HuH-7 (cell line): ENCODE measurements at places on chromosomes 3 and 15.
A peak's percentile ranks its signal among the peaks of the same experiment; 100 is the strongest.

DNA sequence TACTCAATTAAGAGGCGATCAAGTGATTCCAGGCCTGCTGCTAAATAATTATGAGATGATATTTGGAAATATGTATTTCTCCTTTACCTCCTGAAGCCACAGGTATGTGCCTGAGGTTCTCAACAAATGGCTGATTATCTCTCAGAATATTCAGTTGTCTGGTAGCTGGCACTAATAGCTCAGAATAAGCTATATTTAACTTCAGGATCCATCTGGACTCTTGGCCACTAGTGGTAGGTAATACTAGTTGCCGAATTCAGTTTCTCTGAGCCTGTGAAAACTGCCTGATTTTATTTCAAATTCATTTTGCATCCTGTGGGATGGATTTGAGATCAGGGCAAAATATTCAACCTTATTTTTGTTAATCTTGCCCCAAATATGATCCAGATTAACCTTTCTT is 499.0 kb downstream of the DIPK2A start:
- DNase-seq, result no peak

- DNase-seq, result no peak
These were observed 278.4 kb upstream of the ZPLD1 start for GRCh38 chr3:102156426-102156825.

DNA sequence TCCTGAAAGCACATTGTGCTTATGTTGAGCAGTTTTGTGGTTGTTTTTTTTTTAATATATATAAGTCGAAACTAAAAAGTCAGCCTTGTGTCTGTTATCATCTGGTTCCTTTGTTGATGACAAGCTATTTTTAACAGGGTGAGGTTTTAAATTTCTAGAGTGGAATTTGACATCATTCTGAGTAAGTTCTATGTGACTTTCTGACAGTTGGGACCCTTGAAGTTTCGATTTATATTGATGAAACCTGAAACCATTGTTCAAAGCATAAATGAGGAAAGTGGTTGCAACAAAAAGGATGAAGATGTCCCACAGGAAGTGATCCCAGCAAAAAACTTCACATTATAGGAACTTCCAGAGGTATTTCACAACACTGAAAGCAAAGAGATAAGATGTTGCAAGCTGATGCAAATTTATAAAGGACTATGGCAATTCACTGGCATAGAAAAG is 94.0 kb downstream of the CYP19A1 start:
- DNase-seq, result no peak

DNA sequence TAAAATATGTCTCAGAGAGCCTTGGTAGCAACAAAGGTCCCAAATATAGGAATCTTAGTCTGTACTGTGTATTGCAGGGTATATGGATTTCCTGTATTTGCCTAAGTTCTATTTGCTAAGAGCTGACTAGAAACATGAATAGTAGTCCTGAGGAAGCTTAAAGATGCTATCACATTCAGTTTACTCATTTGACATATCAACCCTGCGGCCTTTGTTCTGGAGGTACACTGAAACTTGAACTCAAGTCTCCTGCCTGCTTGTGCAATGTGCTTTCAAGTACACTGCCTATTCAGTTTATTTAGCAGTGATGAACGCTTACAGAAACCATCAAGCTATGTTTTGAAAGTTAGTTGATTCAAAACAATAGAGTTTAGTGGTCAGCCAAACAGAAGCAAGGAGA is 21.1 kb downstream of the IL1RAP start:
- no peak for DNase-seq

DNA sequence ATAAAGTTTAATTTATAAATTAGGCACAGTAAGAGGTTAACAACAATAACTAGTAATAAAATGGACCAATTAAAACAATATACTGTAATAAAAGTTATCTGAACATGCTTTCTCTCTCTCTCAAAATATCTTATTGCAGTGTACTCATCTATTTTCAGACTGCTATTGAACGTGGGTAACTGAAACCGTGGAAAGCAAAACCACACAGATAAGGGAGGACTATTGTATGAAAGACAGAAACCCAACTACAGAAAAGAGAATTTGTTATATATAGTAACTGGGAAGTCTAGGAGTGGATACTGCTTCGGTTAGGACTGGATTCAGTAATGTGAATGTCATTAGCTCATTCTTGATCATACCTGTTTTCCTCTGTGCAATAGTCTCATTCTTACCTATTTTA is 119.3 kb upstream of the DAZL start:
- DNase-seq, result no peak

DNA sequence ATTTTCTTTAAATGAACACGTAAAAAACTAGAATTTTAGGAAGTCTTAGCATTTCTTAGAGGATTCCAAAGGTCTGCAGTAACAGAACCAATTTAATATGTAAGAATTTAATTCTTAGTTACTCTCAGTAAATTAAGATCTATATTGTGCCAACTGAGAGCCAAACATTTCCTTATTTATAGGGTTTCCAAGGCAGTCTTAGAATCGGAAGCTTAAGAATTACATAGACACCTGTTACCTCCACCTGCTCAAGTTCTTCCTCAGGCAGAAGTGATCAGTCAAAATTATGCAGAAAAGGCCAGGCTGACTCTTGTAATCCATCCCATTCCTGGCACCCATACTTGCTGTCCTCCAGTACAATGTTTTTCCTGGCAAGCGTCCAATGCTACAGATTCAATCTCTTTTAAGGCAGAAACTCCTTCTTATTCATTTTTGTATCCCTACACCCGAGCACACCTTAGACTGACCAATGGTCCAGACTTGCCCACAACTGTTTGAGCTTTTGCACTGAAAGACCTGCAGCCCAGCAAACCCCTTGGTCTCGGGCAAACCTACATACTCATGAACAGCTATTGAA is 64.3 kb downstream of the NCEH1 start:
- no peak for DNase-seq

DNA sequence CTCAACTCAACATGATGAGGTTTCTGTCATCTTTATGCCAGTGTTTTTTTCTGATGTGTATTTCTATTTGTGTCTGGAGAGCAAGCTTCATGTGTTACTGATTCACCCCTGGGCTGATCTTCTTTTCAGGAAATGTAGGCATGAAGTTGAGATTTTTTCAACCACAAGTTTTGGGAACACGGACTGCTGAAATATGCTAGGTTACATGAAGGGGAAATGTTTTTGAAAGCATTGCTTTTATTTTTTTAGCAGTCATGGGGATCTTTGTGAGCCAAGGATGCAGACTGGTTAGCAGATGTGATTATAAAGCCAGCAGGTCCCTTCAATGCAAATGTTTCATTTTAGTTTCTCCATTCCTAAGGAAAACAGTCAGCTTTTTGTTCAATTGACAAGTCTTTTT is 219.3 kb upstream of the COL8A1 start:
- DNase-seq, result no peak

GRCh38 chr3:139128803-139129202 is 84.1 kb upstream of the PRR23C start:
- no peak for DNase-seq

- DNase-seq, result no peak
These were observed 9.8 kb upstream of the ANKDD1A start for GRCh38 chr15:64901914-64902313.

- no peak for DNase-seq
These were observed 600.8 kb downstream of the FOXP1 start for GRCh38 chr3:70982700-70983140.

- DNase-seq, result no peak
These were observed 67.9 kb downstream of the MEF2A start for GRCh38 chr15:99633655-99634054.

DNA sequence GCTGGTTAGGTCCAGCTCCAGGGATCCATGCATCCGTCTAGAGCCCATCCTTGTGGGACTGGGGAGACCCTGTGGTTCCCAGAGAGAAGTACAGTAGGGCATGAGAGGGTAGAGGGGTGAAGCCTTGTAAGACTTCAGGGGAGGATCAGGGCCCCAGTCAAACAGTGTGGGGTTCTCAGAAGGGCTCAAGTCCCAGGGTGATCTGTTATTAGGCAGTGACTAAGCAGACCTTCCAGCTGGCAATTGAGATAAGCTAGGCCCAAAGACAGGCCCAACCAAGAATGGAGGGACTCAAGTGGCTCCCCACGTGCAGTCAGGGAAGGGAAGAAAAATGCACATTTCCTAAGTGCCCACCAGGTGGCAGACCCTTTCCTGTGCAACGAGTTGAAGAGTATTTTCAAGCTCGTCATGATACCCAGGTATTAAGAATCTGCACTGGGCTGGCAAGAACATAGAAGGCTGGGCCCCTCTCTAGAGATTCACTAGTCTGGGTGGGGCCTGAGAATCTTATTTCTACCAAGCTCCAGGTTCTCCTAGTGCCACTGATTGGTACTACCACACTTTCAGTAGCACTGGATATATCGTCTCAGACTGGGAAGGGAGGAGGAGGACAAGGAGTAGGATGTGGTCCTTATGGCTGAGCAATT is 240.8 kb downstream of the NR1D2 start:
- peak; percentile 69 for DNase-seq

DNA sequence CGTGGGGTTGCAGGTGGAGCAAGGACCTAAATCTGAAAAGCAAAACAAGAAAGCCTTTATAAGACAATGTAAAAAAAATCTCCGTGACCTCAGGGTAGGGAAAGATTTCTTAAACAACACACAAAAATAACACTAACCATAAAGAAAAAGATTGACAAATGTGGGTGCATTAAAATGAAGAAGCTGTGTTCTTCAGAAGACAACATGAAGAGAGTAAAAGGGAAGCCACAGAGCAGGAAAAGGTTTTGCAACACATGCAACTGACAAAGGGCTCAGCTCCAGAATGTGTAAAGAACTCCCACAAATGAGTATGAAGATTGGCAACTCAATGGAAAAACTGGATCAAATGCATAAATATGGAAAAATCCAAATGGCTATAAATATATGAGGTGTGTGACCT is 74.2 kb downstream of the MAGEF1 start:
- DNase-seq, result no peak

DNA sequence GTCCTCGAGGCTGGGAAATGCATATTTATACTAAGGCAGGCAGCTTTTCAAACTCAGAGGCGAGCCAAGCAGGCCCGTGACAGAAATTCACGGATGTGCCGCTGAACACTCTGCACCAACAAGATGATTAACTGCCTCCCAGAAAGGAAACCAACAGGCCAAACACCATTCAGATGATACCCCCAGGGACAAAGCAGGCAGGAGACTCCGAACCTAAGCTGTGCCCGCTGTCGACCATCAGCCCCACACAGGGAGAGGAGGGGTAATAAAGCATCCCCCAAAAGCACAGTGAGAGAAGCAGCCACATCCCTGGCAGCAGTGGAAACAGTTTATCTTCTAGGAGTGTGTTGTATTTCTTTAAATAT is 31.8 kb downstream of the ADAMTS17 start:
- no peak for DNase-seq

DNA sequence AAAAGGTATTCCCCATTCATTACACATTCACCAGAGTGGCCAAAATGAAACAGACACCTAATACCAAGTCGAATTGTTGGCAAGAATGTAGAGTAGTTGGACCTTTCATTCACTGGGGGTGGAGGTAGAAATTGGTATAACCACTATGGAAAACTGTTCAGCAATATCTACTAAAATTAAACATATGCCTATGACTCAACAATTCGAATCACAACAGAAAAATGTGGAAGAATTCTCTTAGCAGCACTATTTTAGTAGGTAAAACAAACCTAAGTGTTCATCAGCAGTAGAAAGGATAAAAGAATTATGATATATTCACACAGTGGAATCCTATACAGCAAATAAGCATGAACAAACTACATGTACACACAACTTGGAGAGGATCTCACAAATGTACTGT is 30.6 kb downstream of the POLG start:
- no peak for DNase-seq

- DNase-seq, result no peak
These were observed 142.4 kb downstream of the ZPLD1 start for GRCh38 chr3:102577082-102577789.

GRCh38 chr15:50280271-50280670 is 14.7 kb upstream of the HDC start:
- no peak for DNase-seq

- peak; percentile 67 for DNase-seq
These were observed 47.3 kb downstream of the AMOTL2 start for GRCh38 chr3:134326760-134327593.

DNA sequence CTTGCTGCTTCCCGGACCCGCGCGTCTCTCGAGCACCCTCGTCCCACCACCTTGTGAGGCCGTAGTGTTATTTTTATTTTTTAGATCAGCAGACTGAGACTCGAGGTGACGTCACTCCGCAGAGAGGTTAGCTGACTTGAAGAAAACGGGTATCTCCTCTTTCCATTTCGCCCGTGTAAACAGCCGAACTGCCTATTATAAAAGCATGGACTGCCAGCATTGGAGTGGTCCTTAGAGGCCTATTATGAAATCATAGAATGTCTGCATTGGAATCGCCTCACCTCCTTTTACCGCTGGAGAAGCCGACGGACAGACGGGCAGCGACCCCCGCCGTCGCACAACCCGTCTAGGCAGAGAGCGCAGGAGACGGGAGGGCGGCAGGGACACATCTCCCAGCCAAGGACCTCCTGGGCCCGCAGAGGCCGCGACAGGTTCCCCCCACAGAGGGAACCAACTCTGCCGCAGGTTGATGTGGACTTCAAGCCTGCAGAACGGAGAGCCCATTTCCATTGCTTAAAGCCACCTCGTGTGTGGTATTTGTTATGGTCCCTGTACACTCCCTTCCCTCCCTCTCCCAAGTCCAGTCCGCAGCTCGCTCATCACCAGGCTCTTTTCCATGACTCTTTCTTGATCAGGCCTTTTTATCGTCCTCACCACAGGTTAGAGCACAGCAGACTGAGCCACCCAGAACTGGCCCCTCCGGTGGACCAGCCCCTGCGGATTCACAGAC is 540 bp upstream of the PPP1R2 start:
- DNase-seq, result no peak

- no peak for DNase-seq
These were observed 25.6 kb upstream of the C2CD4B start for GRCh38 chr15:62190675-62191074.

GRCh38 chr3:5657106-5657505 is 469.6 kb downstream of the EDEM1 start:
- DNase-seq, result no peak

GRCh38 chr3:81592101-81592500 is 169.3 kb downstream of the GBE1 start:
- DNase-seq, result no peak

GRCh38 chr3:138332472-138333073 is 2.9 kb upstream of the NME9 start:
- no peak for DNase-seq

GRCh38 chr3:85041562-85042055 is 82.8 kb downstream of the CADM2 start:
- DNase-seq, result no peak

DNA sequence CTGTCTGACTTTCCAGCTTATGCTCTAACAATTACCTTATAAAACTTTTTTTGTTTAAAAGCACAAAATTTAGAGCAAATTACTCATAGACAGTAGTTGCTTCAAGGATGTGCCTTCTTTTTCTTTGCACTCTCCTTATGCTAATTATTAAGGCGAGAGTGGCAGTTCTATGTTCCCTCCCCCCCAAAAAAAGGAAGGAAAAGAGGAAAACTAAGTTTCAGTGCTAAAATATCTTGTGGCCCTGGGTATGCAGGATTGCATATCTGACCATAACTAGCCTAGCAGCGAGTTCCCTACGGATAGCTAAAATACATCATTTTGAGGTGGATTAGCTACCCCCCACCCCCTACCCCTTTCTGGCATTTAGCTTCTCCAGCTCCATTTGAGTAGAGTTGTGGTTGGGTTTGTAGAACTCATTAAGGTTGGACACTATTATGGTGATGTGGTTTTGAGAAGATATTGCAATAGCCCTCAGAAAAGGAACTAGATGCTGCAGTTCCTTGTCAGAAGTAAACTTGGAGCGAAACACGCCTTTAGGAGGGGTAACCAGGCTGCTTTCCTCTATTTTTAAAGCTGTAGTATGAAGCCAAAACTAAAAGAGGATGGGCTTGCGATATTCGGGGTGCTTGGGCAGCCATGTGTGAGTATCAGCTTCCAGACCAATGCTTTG is 174.6 kb downstream of the AKAP13 start:
- no peak for DNase-seq
